ENCODE measurements at places on chromosomes 1 and 21.
A peak's percentile ranks its signal among the peaks of the same experiment; 100 is the strongest.

GRCh38 chr1:27438621-27439061 lies 46.2 kb downstream of the GPR3 start:
- no peak for DNase-seq

DNA sequence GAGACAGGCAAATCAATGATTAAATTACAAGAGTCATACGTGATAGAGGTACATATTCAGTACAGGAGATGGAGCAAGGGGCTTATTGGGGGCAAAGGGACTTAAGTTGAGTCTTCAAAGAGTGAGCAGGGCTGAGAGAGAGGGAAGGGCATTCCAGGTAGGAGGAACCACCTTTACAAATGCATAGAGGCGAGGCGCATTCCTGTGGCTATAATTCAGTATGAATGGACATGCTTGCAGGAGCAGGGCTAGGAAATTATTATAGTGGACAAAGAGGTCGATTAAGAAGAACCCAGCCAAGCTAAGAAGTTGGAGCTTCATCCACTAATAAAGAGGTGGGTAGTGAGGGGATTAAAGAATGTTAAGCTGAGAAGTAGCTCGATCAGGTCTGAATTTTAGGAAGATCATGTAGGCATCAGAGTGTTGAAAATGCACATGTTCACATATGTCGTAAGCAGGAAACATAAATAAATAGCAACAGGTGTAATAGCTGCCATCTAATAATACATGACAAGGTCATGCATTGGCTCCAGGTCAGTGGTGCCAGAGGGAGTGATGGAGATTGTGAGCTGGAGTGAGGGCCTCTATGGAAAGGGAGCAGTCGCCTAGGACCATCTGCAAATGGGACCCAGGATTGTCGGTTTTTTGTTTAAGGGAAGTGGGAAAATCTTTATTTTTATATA lies 12.0 kb upstream of the HNRNPU start:
- DNase-seq, result no peak

DNA sequence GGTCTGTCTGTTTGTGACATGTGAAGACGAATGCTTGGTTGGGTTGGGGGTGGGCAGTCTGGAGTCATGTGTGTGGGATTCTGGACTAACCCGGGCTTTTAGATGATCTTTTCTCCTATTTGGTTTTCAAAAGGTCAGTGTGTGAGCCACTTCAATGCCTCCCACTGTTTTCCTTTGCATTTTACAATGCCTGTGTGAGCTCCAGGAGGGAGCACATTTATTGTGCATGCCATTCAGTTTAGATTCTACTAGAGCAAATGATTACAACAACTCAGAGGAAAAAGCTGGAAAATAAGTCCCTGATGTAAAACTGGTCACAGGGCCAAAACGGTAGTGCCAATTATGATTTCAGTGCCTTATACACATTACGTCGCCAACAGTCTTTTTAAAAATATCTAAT lies 90.9 kb downstream of the LYPLAL1 start:
- no peak for DNase-seq

DNA sequence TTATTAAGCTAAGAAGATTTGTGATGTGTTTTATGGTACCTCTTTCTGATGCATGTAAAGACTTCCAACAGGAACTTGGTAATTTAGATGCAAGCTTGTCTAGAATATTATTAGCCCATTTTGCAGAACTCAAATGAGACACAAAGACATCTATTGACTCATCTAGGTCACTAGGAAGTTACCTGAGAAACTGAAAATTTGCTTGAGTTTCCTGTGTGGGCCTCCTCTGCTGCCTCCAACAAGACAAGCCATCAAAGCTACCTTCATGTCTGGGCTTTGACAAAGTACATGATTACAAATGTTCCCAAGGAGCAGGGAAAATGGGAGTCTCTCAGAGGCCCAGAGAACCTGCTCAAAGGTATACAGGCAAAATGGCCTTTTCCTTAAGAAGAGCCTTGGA lies 5.6 kb downstream of the RUNX1 start:
- no peak for DNase-seq

DNA sequence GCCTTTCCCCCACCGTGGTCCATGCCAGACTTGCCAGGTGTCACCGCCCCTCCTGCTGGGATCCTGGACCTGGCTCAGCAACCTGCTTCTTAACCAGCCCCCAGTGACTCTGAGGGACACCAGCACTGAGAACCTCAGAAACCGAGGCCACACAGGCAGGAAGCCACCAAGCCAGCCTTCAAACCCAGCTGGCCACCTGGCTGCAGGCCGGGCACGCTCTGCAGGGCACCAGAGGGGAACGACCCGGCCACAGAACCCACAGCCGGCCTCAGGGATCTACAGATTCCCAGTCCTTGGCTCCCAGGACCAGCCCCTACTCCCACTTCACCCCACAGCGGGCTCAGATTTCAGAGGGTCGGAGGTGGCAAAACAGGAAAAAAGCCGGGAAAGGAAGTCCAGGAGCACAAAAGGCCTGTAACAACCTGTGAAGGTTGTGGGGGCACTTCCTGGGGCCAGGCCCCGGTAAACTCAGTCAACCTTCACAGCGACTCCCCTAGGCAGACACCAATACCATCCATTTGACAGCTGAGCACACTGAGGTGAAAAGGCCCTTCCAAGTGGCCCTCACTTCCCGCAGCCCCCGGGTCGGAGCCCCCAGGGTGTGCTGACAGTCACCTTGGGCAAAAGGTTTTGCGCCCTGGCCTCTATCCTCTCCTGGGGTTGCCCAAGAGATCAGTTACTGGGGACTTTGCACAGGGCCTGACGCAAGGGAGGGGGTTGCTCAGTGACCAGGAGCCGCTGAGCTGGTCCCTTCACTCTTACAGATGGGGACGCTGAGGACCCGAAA lies 14.1 kb downstream of the RUNX3 start:
- no peak for DNase-seq

GRCh38 chr21:25960402-25960801 lies 210.2 kb downstream of the APP start:
- DNase-seq, result no peak

GRCh38 chr1:1540090-1540817 lies at the start of gene TMEM240:
TMEM240 (minus strand) TSS chr1:1540624; CDS start chr1:1540346, 278 bp downstream.
- peak; percentile 32 for DNase-seq

DNA sequence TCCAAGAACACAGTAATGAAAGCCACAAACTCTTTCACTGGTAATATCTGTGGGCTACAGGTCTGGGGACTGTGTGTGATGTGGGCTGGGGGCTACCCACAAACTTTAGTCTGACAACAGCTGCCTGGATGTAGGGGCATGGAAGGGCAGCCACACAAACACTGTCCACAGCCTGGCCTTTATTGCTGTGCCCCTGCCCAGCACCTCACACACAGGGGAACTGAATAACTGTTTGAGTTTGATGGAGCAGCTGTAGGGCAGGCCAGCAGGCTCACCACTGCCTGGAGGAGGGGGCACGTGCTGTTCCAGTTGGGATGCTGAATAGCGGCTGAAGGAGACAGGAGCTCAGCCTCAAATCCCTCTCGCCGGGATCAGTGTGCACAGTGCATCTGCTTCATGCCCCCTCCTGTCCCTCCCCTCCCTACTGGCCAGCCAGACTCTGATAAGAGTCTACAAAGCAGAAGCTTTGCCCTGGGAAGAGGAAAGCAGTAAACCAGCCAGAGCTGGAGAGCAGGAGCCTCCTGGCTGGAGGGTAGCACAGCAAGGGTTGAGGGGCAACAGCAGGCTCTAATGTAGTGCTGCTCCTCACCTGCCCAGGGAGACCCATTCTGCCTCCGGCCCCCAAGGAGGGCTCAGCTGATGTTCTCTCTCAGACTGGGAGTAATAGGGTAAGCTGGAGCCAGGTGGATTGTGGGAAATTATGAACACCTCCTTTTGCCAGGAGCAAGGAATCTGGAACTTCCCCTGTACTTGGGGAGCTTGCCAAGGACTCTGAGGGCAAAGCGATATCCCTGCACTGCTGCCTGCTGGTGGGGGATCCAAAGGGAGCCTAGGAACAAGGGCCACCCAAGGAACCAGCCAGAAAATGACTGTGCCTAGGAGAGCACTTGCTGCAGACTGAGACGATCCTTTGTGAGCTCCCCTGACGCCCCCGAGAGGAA lies 70.2 kb upstream of the GOLT1A start:
- DNase-seq, result no peak

Measured in activated CD8-positive, alpha-beta memory T cell treated with anti-CD3 and anti-CD28 coated beads for 1 hour (primary cell).